NCI-H1092 treated with DMSO at 0.1 percent for 48 hours (cell line): ENCODE measurements at places on chromosomes 7 and 10.

- DNase-seq: no peak
Observed at GRCh38 chr7:51055039-51055840, 261.4 kb downstream of the COBL start.

DNA sequence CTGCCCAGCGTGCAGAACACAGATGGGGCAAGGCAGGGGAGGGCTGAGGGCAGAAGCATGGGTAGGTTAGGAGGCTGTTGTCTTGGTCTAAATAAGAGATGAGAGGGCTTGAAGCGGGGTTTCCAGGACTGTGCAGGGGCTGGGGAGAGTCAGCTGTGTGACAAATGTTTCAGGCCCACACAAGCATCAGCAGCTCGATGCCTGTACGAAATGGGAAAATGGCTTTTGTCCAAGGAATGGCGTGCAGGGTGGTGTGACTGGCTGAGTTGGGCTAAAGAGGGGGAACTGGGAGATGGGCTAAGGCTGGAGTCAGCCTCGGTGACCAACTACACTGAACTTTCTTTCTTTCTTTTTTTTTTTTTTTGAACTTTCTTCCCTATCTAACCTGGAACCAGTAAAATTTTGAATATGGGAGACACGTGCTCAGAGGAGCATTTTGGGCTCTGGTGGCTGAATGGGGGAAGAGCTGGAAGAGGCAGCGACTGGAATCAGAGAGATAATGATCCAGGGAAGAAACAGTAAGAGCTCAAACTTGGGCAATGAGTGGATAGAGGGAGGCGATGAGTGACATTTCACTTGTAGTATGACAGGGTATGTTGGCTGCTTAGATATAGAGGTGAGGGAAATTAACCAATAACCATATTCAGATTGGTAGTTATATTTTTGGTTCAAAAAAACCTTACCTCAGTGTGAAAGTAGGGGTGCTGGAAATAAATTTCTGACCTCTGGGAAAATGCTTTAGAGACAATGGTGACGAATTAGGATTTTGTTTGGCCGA is 10.2 kb upstream of the EPHA1 start:
- no peak for DNase-seq

DNA sequence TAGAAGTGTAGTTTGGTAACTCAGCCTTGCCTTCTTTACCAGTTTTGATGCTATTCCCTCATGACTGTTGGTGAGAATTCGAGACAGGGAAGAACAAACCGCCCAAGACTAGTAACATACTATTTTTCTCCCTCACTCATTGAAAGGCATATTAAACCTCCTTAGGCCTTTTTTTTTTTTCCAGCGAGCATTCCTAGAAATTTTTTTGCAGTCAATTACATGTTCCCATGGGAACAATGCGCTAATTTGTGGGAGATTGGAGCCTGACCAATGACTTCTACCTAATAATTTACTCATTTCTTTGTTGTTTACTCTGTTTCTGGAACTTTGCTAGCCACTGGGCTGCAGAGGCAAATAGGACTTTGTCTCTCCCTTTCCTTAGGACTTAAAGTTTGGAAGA is 6.0 kb downstream of the VPS50 start:
- no peak for DNase-seq

DNA sequence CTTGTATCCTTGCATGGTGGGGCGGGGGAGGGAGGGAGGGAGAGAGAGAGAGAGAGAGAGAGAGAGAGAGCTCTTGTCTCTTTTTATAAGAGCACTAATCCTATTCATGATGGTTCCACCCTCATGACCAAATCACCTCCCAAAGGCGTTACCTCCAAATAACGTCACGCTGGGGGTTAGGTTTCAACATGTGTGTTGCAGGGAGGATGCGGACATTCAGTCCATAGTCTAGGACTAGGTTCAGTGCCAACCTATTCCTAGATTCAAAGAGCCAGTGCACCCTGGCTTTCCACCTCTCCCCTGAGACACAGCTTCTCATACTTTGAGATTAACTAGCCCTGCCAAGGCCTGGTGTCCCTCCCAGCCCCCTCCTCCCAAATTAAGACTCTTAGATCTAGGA is 123.0 kb downstream of the GRK5 start:
- no peak for DNase-seq

GRCh38 chr10:116699049-116699448 is 43.3 kb downstream of the HSPA12A start:
- no peak for DNase-seq

GRCh38 chr7:76063525-76063924 is 15.6 kb downstream of the MDH2 start:
- no peak for DNase-seq

DNA sequence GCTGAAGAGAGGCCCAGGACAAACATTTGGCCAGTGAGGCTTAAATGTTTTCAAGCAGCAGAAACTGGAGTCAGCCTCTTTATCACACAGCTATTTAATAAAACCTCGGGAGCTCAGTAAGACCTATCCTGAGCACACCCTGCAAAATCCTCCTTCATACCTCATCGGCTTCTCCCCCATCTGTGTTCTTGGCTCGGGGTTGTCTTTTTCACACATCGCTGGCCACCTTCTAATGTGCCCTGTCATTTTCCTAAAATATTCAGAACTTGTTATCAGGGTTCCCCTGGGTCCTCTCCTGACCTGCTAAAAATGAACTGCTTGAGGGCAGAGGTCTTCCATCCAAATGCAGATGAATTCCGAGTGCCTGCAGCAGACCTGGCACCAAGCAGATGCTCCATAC is 310.3 kb upstream of the AKR1E2 start:
- no peak for DNase-seq

DNA sequence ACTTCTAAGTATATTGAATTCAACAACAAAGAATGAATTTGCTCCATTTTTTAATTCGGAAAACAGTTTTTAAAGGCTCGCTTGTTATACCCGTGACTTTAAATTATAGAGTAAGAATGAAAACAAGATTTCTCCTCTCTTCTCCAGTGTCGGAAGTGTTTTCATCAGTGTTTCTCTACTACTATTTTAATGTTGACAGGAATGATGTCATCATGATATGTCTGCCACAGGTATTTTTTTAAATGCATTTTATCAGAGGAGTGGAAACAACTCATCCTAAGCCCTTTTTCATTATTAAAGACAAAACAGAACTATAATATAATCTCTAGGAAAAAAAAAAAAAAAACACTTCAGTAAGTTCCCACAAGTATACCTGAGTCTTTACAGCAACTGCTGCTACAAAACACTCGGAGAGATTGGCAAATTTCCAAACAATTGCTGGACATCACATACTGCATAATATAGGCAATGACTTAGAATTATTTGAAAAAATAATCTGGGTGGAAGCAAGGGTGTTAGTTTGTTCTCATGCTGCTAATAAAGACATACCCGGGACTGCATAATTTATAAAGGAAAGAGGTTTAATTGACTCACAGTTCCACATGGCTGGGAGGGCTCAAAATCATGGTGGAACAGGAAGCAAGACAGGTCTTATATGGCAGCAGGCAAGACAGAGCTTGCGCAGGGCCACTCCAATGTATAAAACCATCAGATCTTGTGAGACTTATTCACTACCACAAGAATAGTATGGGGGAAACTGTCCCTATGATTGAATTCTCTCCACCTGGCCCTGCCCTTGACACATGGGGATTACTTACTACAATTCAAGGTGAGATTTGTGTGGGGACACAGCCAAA is 4.8 kb upstream of the RNF32 start:
- no peak for DNase-seq

DNA sequence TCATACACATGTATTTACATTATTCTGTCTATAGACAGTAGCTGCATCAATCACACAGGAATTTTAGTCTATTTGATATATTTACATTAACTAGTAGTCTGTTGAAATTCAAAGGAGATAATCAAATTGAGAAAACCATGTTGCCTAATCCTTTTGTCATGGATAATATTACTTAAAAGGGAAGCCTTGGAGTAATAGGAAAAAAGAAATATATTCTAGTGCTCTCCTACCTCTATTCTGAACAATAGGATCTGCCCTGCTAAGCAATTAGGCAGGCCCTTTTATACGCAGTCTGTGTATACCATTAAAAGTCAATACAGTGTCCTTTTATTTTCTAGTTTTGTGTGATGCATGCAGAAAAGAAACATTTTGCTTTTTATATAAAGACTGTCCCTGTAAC is 24.5 kb downstream of the UMAD1 start:
- no peak for DNase-seq

DNA sequence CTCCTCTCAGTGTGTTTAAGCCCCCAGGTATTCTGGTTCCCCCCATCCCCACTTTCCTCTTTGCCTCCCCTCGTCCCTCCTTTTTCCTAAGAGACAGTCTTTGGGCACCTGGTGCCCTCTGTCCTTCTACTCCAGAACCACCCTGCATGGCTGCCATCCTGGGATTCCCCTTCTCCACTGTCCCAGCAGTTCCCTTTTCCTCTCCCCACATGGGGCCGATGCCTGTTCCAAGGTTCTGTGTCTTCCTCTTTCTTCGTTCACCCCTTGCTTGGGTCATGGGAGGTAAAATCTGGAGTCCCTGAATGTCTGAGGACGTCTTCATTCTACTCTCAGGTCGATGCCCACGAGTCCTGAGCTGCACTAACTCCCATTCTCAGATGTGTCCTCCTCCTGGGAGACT is 120.8 kb downstream of the TAX1BP1 start:
- DNase-seq: no peak

GRCh38 chr7:77199013-77199966 is at the start of gene FGL2:
FGL2 (minus strand) TSS chr7:77199819; CDS start chr7:77199793, 26 bp downstream.
- DNase-seq: peak; percentile 36

- DNase-seq: no peak
Observed at GRCh38 chr10:118342638-118343020, 505 bp upstream of the FAM204A start.

DNA sequence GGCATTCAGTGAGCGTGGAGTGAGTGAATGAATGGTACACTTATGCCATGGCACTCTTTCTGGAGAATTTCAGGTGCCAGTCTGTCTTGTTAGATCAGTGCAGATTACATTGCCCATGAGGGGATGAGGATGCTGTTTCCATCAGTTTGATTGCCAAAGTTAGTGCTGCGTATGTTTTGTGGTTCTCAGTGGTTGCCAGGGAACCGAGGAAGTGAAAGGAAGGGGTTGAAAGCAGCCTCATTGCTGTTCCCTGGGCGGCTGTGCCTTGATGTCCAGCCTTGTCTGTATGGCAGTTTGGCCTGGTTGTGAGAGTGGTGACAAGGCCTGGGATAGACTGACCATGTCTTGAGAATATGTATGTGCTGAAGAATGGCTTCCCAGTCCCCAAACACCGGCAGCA is 30.2 kb downstream of the WBP1L start:
- DNase-seq: no peak

DNA sequence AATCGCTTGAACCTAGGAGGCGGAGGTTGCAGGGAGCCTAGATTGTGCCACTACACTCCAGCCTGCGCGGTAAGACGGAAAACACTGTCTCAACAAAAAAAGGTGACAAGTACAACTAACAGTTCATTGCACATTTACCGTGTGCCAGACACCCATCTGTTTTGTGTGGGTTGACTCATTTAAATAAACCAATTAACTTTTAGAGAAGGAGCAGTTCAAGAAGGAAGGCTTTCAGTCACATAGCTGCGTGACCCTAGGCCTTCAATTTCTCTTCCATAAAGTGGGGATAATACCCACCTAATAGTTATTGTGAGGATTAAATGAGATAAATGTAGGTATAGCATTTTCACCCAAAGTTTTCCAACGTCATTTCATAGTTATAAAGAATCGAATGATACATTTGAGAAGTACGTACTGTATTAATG is 52.3 kb upstream of the KDM7A start:
- DNase-seq: no peak

DNA sequence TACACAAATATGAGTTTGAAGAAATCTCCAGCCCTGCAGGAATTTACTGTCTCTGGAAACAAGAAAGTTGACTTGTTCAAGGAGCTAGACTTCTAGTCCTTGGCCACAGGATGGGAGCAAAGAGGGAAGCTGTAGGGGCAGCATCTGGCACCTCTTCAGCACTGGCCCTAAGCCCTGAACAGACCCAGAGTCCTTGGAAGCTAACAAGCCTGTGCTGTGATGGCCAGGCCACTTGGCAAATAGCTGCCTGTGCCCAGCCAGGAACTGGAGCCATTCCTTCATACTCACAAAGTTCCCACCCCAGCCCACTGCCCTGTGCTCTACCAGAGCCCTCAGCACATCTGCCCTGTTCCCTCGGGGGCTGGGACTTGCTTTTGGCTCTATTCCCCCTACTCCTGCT is 9.4 kb upstream of the COL13A1 start:
- no peak for DNase-seq

GRCh38 chr10:72740528-72740927 is 48.6 kb downstream of the MCU start:
- peak; percentile 2 for DNase-seq

DNA sequence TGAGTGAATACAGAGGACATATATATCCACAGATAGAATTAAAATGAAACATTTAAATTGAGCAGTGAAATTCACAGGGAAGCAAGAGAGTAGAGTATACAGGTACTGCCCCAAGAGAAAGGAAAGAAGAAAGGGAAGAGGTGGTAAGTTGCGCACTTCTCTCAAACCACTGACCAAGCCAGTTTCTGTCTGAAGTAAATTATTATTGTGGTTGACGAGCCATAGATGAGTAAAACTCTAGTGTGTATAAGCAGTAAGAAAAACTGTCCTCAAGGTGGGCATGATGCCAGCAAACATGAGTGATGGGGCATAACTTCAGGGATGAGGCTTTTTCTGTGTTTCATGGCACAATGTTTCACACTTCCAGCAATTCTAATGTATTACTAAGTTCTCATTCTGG is 4.4 kb upstream of the BET1 start:
- DNase-seq: no peak

DNA sequence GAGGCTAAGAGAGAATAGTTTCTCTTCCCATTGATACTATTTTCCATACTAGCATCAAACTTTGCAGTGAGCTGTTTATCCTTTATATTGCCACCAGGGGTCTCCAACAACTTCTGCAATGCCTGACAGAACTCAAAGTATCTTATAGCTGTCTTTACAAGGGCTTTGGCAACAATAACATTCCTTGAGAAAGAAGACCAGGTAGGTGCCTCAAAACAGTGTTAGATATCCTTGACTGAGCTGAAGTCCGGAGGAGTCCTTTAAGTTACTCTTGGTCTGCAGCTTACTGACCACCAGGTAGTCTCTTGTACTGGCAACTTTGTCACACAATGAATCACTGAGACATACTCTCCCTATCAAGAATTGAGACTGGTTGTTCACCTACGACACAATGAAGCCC is 30.0 kb upstream of the TES start:
- DNase-seq: peak; percentile 36

GRCh38 chr10:31418481-31418880 is 99.5 kb downstream of the ZEB1 start:
- no peak for DNase-seq

- no peak for DNase-seq
Observed at GRCh38 chr7:81769891-81770727, at the start of gene HGF. HGF (minus strand) TSS chr7:81770047; CDS start chr7:81769971, 76 bp downstream.

GRCh38 chr10:59779756-59780533 is 26.7 kb upstream of the MRLN start:
- DNase-seq: no peak

GRCh38 chr7:108201766-108202165 is 71.6 kb upstream of the LAMB4 start:
- DNase-seq: peak; percentile 29

DNA sequence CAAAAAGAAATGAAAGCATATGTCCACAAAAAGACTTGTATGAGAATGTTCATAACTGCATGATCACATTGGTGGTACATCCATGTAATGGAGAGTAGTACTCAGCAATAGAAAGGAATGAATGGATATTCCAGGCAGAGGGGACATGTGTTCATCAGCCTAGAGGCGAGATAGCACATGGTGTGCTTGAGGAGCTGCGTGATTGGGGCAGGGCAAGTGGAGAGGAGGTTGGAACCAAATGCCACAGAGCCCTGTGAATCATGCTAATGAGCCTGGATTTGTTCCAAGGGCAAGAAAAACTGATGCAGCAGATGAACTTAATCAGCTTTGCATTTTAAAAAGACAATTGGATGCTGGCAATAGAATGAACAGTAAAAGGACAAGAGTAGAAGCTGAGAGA is 73.3 kb downstream of the C10orf90 start:
- no peak for DNase-seq
